ENCODE measurements at places on chromosomes 4 and X. TPM values are rescaled to one million over a fixed set of nuclear protein-coding genes. Genes with fewer than 3 reads are reported as not detected.

The SLC25A53 gene
- 8.1 TPM for total RNA-seq

The MAGEB18 gene
- not detected for total RNA-seq

- peak; percentile 1 for DNase-seq
Observed at GRCh38 chr4:21507439-21507838, 441.1 kb downstream of the KCNIP4 start.

- no peak for DNase-seq
Observed at GRCh38 chrX:40145923-40146261, 48.1 kb upstream of the BCOR start.

DNA sequence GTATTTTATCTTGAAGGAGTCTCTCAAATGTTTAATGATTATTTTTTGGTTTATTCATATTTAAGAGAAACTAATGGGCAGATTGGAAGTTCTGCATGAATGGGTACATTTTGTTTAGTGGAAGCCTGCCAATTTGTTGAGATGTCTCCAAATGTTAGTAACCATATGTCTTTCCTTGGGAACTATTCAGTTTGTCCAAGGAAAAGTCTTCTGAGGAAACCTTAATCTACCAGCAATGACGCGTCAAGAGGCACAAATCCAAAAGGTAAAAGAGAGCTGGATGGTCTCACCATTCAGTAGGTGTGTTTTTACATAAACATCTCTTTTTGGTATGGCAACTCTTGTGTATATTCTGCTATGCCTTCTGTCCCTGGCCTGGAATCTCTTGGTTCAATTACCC is 37.4 kb upstream of the NDST3 start:
- no peak for DNase-seq

The STK32B gene
- total RNA-seq: 1.6 TPM

The BMP15 gene
- total RNA-seq: not detected

The TMEM154 gene
- 3.5 TPM for total RNA-seq

Data from NCI-H460 (cell line).